ENCODE measurements at places on chromosomes 16 and 17.

- DNase-seq, result no peak
Observed at GRCh38 chr17:10894220-10894619, 56.3 kb upstream of the PIRT start.

- DNase-seq, result no peak
Observed at GRCh38 chr16:57008440-57008839, 19.1 kb downstream of the NLRC5 start.

DNA sequence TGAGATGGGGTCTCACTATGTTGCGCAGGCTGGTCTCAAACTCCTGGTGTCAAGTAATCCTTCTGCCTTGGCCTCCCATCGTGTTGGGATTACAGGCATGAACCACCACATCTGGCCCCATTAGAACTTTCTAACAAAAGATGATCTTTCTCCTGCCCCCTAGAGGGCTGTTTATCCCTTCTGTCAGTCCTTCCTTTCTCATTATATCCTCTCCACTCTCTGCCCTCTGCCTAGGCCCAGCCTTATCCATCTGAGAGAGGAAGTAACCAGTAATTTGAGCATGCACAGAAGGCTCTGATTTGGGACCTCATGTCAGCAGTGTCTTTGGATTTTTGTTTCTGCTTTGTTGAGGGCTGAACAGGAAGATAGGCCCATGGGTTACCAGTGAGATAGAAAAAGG lies 4.4 kb upstream of the DHX40 start:
- peak; percentile 71 for DNase-seq

DNA sequence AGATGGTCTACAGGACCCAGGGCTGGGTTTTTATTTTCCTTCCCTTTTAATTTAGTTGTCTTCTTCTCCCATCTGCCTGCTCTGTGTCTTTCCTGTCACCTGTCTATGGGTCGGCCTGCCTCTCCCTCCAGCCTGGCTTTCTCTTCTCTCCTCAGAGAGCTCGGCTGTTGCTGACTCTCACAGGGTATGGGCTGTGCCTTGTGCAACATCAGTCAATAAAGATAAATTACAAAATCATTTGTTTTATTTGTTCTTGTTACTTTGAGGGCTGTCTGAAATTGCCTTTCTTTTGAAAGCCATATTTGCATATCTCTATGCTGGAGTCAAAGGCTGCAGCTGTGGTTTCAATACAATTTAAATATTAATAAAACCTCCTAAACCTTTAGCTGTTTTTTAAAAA lies 15.6 kb downstream of the RND2 start:
- DNase-seq, result no peak

DNA sequence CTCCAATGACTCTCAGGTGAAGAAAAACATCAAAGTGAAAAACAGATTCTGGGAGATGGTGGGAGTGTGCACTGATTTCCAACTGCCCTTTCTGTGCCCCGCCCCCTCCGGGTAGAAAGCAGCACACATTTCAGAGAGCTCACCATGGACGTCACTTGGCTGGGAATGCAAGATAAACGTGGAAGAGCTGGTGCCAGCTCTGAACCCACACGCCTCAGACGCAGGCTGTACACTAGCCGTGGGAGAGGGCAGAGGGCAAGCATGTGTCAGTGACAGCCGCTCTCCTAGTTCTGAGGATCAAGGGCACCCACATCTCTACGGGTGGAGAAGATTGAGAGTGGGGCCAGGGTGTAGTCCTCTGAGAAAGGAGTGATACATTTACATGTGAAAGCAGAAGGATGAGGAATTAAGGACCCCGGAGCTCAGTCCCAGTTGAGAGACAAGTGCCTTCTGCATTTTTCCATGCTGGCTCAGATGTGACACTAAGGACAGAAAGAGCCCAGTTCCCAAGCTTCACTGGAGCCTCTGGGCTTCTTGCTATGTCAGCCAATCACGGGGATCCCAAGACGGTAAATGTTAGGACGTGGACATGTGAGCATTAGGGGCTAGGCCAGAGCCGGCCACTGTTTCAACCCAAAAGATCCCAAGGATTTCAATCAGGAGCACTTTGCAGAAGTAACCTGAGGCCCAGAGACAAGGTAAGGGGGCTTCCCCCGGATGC lies 101.3 kb downstream of the ZFHX3 start:
- no peak for DNase-seq

GRCh38 chr16:89642574-89642973 lies 14.9 kb downstream of the CHMP1A start:
- no peak for DNase-seq

GRCh38 chr17:29190592-29191207 lies 10.5 kb upstream of the MYO18A start:
- peak; percentile 41 for DNase-seq

GRCh38 chr16:30998852-30999761 lies 11.3 kb downstream of the STX1B start:
- DNase-seq, result no peak

DNA sequence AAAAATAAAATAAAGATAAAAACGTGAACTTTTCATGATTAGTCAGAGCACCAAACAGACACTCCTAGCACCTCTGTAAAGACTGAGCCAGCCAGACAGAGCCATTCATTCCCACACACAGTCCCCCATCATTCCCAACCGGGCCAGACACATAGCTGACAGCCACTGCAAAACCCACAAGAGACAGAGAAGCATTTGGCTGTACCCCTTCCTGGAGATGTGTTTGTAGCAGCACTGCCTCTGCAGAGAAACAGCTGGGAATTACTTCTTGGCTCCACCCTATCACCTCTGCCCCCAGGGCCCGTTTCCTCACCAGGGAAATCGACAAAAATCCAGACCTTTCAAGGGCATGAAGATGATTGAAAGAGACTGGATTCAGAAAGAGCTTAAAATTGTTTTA lies 46.4 kb downstream of the MYH11 start:
- DNase-seq, result no peak

GRCh38 chr16:68936736-68937631 lies 93.7 kb downstream of the TANGO6 start:
- DNase-seq, result no peak

DNA sequence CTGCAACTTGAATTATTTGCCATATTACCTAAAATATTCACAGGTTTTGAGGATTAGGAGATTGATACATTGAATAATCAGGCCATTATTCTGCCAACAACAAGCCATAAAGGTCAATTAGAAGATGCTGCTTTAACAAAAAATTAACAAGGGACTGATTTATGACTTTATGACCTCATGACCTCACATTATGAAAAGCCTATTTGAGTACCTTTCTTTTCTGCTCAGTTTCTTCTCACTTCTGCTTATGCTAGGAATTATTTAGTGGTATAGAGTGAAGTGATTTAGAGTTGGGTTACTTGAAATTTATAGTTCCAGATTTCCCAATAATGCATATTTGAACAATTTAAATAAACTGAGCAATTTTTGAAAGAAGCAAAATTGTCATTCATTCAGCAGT lies 121.6 kb downstream of the CHD9 start:
- DNase-seq, result no peak

DNA sequence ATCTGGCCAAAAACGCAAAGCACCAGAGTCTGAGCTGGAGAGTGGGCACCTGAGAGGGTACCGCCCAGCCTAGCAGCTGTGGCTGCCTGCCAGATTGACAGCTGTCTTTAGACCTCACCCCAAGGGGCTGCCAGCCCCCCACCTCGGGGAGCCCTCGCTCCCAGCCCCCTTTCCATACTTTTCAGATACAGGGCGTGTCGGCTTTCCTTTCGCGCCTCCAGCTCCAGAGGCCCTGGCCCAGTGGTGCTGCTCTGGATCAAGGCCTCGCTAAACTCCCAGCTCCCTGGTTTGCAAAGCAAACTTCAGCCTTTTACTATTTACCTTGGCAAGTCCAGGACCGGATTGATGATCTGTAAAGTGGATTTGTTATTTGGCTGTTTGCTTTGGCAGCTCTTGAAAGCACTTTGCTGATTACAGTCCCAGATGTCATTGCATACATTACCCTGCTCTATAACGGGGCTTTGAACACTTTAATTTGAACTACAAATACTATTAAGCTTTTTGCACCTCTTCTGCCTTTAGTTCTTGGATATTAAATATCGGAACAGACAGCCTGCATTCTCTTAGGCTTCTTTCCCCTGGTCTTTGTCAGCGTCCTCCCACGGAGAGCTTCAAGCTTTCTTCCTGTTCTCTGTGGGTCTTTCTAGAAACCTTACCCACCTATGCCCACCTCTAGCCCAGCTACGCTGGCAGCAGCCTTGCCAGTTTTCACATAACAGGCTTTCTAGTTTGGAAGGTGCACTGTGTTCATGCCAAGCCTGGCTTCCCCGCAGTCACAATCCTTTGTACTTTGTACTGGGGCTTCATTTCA lies 63.6 kb upstream of the TBX2 start:
- DNase-seq, result no peak

- no peak for DNase-seq
Observed at GRCh38 chr16:73051226-73051625, 3.3 kb upstream of the ZFHX3 start.

GRCh38 chr16:3074860-3075522 lies 9.6 kb downstream of the IL32 start:
- DNase-seq, result no peak

- DNase-seq, result peak; percentile 71
Observed at GRCh38 chr17:30300818-30301217, 9.1 kb upstream of the BLMH start.

DNA sequence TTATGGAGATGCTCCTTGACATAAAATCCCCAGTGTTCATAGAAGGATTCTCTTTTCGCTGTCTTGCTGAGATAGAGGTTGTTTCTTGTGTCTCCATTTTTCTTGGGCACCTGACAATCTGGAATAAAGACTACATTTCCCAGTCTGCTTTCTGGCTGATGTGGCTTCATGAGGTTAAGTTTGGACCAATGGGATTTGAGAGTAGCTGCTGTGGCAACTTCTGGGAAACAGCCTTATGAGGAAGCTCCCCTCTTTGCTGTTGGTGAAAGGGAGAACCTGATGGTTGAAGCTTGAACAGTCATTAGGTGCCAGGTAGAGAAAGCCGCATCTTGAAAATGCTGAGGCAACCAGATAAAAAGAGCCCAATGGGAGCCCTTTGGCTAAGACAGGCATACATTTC lies 24.4 kb downstream of the HS3ST4 start:
- DNase-seq, result no peak

DNA sequence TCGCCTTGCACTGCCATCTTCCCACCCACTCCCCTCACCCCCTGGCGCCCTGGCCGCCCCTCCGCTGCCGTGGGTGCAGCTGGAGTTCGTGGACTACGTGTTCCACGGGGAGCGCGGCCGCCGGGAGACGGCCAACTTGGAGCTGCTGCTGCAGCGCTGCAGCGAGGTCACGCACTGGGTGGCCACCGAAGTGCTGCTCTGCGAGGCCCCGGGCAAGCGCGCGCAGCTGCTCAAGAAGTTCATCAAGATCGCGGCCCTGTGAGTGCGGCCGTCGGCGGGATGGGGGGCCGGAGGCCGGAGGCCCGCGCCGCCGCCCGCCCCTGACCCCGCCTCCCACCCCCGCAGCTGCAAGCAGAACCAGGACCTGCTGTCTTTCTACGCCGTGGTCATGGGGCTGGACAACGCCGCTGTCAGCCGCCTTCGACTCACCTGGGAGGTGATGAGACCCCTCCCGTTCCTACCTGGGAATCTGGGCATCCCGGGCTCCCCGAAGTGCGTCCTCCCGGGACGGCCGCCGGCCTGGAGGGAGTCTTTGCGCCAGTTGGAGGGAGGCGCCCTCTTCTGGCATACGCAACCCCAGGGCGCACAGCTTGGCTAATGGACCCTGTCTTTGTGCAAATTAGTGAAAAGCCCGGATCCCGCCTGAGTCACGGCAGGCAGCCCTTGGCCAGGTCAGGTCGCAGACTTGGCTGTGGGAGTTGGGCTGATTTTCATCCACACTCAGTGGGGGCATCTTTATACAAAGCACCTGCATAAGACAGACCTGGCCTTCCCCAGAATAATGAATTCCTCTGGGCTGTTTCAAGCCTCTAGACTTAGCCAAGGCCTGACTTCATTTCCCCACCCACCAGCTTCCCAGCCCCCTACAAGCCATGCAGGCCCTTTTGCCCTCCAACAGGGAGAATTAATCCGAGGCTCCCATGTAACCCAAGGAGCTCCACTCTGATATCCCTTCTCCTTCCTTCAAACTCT lies 14.3 kb downstream of the RAPGEFL1 start:
- peak; percentile 85 for DNase-seq

- no peak for DNase-seq
Observed at GRCh38 chr17:61260071-61260797, 139.4 kb upstream of the TBX2 start.

GRCh38 chr17:61306003-61306402 lies 93.6 kb upstream of the TBX2 start:
- DNase-seq, result no peak

Measured in suppressor macrophage treated with lipopolysaccharide for 1 hour (primary cell).